Globus pallidus (tissue), 1 donor: ENCODE measurements at places on chromosomes 4 and X.

GRCh38 chr4:91936311-91936710, 367.5 kb upstream of the GRID2 start:
- no peak for DNase-seq

GRCh38 chrX:21947671-21948070, 7.2 kb downstream of the SMS start:
- DNase-seq: no peak

DNA sequence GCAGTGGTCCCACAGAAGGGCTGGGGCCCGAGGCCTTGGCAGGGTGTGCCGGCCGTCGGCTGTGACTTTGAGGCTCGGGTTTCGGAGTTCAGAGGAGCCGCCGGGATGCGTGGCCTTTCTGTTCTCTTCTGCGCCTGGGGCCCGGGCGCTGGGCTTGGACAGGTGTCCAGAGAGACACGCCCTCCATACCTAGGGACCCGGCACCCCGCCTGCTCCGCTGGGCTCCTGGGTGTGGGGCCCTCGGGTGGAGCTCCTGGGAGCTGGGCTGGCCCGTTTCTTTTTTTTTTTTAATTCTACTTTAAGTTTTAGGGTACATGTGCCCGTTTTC, 11.3 kb downstream of the FGFRL1 start:
- no peak for DNase-seq

DNA sequence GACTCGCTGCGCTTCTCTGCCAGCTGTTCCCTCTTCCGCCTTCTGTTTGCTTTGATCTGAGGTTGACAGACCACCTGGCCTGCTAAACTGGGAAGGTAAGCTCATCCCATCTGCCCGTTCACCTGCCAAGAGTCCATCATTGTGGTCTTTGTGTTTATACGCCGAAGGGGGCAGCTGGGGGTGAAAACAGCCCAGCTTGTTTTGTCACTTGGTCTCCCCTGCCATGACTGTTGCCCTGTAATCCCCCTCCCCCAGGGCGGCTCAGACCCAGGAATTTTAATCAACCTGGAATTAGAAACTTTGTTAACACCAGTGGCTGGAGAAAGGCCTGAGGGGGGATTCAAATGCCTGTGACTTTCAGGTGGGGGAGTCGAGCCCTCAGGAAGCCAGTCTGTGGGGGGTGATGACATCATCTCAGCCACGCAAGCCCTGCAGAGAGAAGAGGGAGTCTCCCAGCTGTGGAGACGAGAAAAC, 333.3 kb downstream of the BCOR start:
- DNase-seq: no peak

GRCh38 chr4:88225232-88226105, 58.9 kb downstream of the PPM1K start:
- no peak for DNase-seq

GRCh38 chrX:148865277-148866210, 365.1 kb downstream of the AFF2 start:
- no peak for DNase-seq

- no peak for DNase-seq
These were observed 9.7 kb upstream of the GUF1 start for GRCh38 chr4:44668526-44668925.

GRCh38 chrX:14872355-14872754, 514 bp downstream of the FANCB start:
- DNase-seq: no peak

DNA sequence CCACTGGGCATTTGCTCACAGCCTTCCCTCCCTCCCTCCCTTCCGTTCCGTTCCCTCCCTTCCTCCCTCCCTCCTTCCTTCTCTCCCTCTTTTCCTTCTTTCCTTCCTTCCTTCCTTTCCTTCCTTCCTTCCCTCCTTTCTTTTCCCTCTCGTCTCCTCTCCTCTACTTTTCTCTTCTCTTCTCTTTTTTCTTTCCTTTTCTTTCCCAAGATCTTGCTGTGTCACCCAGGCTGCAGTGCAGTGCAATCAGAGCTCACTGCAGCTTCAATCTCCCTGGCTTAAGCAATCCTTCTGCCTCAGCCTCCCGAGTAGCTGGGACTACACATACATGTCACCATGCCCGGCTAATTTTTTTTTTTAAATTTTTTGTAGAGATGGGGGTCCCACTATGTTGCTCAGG, 26.7 kb upstream of the ING2 start:
- DNase-seq: no peak

GRCh38 chr4:112093636-112094202, 51.5 kb upstream of the FAM241A start:
- no peak for DNase-seq

DNA sequence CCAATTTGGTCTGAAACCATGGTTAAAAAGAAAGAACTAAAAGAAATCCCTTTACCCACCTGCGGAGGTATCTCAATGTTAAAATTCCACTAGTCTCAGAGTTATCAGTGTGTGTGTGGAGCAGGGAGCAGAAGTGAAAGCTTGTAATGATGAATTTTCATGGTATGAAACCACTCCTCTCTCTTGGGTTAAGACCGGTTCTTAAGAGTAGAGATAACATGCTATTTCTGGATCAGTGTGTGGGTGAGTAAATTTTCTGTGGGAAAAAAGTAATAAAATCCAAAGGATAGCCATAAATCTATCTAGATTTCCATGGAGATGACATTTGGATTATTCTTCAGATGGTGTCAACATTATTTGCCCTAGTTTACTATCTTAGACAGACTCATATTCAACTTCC, 3.2 kb downstream of the FGF13 start:
- no peak for DNase-seq

GRCh38 chr4:114040319-114041116, 61.1 kb upstream of the ARSJ start:
- DNase-seq: no peak

GRCh38 chr4:94669672-94670664, 87.8 kb upstream of the BMPR1B start:
- DNase-seq: no peak

GRCh38 chr4:10721616-10722015, 37.0 kb upstream of the CLNK start:
- DNase-seq: no peak
